ENCODE measurements at places on chromosomes 7 and 10.

GRCh38 chr7:5607951-5608656 lies 173.4 kb downstream of the RNF216 start:
- DNase-seq, result no peak

DNA sequence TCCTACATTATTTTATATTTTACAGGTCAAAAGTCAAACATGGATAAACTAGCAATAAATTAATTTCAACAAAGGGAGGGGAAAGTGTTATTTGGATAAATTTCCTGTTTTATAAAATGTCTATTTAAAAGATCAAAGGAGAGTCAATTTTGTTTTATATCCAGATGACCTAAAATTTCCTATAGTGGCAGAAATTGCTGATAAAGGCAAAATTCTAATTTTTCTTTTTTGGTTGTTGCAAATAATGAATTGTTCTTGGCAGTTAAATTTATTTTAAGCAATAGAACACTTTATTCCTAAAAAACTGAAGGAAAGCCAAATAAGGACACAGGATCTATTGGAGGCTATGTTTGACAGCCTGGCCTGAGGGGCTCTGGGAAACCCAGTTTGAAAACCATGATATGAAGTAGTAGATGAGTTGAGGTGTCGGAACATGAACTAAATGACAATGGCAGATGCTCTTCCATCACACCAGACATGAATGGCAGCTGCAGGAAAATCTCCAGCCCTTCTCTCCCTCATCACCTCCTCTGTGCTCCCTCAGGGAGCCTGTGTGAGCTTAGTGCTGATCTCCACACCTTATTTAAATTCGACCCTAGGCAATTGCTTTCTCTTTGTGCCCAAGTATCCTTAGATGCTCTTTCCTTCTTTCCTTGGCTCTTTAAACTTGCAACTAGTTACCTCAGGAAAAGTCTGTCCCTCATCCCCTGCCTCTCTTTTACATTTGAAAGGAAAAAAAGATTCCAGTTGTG lies 395.0 kb downstream of the THSD7A start:
- no peak for DNase-seq

- DNase-seq, result no peak
Observed at GRCh38 chr7:94580601-94581000, 71.0 kb downstream of the CASD1 start.

DNA sequence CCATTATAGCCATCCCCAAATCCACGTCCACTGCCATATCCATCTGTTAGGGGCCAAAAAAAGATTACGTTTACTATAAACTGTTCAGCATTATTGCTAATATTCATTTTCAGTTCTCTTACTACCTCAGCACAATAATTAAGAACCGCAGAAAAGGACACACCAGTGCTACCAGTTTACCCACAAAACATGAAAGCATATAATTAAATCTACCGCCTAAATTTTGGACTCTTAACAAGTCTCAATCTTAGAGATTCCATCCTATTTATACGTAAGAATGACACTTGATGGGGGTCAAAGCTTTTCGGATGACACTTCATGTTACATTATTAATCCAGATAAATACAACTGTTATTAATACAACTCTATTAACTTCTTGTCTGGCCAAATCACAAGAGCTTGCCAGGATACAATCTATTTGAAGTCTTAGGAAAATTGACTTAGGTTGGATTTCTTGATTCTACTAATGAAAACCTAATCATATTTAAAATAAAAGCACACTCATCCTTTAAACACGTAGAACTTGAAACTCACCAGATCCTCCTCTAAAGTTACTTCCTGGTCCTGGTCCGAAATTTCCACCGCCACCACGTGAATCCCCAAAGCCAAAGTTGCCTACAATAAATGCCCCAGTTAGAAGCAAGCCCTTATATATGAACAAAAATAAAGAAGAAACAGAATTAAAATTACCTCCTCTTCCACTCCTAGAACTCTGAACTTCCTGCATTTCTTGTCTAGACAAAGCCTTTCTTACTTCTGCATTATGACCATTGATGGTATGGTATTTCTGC lies 4.5 kb downstream of the HNRNPA2B1 start:
- no peak for DNase-seq

DNA sequence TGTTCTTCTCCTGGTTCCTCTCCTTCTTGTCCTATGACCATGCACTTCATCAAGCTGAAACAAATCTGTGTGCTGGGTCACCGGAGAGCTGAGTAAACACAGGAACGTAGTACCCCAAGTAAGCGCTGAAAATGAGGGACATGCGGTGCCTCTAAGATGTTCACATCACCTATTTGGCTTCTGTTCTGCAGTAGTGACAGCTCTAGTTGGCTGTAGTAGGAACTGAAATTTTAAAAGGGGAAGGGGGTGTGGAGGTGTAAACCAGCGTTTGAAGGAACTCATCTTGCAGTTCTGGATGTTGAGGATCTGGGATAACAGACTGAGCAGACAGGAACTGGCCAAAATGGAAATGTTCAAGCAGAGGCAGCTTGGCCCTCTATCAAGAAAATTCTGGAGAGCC lies 85.2 kb downstream of the WNT2 start:
- no peak for DNase-seq

DNA sequence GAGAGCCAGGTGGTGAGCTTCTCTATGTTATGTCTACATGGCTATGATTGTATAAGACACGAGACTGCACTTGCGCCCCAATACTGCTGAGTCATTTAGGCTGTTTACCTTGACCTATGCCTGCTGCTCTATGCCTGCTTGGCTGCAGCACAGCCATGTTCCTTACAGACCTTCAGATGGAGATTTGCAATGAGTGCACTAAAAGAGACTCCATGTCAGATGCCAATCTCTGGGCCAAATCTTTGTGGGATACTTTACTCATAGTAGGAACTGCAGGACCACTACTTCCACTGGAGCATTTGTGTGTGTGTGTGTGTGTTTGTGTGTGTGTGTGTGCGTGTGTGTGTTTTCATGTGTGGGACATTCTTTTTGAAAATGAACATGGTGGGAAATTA lies 50.0 kb upstream of the KMT2E start:
- no peak for DNase-seq

GRCh38 chr10:56895306-56895705 lies 534.2 kb upstream of the ZWINT start:
- no peak for DNase-seq

DNA sequence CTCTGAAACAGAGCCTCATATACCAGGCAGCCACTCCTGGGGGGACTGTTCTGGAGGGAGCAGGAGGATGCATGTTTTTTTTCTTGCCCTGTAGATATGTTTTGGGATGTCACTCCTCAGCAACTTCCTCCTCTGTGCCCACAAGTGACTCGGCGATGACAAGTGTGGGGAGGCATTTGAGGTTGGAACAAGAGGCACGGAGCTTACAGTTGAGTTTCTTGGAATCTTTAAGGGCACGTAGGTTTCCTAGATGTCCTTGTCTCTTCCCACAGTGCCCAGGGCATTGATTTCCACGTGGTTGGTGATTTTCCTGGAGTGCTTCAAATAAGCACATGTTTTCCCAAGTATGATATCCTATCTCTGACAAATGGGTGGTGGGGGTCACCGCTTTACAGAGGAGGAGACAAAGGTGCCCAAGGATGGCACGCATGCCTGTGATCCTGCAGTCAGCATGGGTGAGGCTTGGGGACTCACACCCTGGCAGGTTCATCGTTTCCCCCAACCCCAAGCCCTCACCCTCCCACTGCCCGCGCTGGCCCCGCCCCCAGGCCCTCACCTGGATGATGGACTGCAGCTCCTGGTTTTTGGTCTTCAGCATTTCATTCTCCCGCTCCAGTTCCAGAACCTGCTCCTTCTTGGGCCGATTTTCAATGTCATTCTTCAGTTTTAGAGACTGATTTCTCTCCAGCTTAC lies 95.2 kb upstream of the GNA12 start:
- DNase-seq, result no peak

GRCh38 chr10:14658331-14659127 lies 116.2 kb downstream of the FAM107B start:
- DNase-seq, result no peak

- DNase-seq, result no peak
Observed at GRCh38 chr7:101823596-101823995, 6.2 kb downstream of the CUX1 start.

- DNase-seq, result no peak
Observed at GRCh38 chr7:99679032-99679399, 780 bp downstream of the CYP3A5 start.

DNA sequence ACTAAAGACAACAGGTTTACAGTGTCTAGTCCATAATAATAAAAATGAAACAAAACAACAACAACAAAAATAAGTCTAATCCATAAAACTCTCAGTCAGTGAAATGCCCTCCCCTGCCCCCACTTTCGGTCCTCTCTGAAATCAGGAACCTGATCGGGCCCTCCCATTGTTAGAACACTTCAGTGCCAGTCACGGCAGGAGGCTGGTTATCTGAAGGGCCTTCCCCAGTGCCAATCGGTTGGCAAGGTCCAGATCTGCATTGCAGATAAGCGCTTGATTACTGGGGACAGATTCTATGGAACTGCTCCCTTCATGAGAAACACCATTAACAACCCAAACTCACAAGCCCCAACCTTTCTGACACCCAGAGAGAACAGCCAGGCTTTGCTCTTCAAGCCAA lies 72.2 kb upstream of the EEPD1 start:
- DNase-seq, result no peak

GRCh38 chr7:64494912-64495461 lies 67.9 kb downstream of the ZNF680 start:
- DNase-seq, result no peak

GRCh38 chr10:17061418-17061817 lies 68.2 kb downstream of the CUBN start:
- DNase-seq, result no peak

GRCh38 chr7:15937571-15937970 lies 251.1 kb upstream of the MEOX2 start:
- DNase-seq, result no peak

GRCh38 chr10:18681366-18681765 lies 22.1 kb downstream of the ARL5B start:
- no peak for DNase-seq

DNA sequence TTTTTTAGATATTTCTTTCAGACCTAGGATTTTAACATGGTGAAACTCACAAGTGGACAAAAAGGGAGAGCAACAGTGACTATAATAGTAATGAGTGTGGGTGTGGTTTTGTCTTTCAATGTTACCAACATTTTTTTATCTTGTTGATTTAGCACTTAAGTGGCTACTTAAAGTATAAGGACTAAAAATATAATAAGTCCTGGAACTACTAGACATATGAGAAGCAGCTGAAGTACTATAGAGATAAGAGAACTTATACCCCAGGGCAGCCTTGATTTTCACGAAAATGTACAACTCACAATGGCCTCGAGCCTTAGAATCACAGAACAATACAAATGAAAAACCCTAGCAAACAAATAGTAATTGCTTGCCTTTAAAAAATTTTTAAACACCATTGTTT lies 1151.8 kb downstream of the TYW1 start:
- DNase-seq, result no peak

DNA sequence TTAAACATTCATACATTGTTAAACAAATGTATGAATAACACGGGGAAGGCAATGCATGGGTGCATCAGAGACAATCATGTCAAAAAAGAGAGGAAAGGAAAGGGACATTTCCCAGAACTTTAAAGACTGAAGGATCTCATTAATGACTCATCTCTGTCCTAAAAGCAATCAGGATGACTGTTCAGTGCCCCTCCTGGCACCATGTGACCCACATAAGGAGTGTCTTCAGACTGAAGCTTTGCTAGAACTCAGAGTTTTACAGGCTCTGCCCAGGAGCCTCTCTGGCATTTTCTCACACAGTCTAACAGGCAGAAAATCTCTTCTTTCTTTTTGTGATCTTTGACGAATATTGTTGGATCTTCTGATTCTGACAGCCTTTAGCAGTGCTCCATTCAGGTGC lies 315.3 kb downstream of the OTUD1 start:
- DNase-seq, result no peak

DNA sequence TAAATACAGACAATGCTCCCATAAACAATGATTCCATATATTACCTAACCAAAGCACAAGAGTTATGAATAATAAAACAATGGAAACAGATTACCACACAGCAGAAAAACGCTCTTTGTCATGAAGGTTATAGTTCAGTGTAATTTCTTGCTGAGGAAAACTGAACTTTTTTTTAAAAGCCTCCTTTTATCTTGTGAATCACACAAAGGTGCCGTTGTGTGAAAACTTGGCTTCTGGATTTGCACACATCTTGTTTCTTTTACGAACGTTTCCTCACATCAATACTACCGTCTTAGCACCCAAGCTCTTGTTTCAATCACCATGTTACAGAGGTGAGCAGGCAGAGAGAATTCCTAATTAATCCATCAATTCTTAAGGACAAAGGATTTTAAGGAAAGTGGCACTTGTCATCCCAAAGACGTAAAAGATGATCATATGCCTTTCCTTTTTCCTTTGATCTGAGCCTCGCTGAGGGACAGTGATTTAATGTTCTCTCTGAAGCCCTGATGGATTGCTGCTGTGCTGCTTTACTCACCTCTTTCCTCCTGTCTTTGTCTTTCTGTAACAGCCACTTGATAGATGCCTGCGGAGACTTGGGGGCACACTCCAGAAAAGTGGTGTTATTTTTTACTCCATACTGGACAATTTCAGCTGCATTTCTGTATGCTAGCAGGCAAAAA lies 110.1 kb downstream of the CD36 start:
- no peak for DNase-seq

DNA sequence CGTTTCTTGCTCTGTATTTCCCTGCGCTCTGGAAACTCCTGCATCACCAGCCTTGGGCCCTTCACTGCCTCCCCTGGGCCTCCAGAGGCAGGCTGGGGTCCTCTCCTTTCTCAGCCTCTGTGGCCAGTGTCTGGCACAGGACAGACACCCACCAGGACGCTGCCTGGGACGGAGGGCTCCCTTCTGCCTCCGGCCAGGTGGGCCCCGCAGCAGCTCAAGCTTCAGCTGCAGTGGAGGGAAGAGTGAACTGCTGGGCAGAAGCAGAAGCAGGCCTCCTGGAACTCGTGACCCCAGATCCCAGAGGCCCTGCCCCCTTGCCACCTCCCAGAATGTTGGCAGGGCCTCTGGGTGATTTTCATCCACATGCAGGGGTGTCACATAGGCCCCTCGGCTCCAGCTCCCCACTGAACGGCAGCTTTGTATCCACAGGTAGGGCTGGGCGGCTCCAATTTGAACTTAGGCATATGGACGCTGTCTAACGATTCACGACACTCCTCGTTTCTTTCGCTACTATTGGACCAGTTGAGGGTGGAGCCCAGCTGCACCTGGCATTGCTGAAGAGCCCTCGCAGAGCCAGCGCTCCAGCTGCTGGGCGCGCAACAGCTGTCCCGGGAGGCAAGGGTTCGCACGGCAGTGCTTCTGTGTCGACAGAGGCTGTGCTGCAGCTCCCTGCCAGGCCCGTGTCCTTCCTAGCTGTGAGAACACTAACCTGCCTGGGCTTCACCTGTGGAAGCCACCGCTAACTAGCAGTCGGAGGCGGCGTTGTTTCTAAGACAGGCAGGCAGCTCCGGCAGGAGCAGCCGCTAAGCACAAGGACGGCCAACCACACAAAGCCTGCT lies 18.4 kb upstream of the GPR146 start:
- DNase-seq, result no peak

Measured in stimulated activated CD4-positive, alpha-beta T cell treated with anti-CD3 and anti-CD28 coated beads, Interleukin-1b, Interleukin-23, amount 100 ng/mL, for 1 hour (primary cell).